ENCODE measurements at places on chromosomes 3 and 15. TPM values are rescaled to one million over a fixed set of nuclear protein-coding genes. Genes with fewer than 3 reads are reported as not detected.

VIPR1 gene
- 2.0 TPM for total RNA-seq

PTH1R gene
- 16.2 TPM for total RNA-seq

REC114 gene
- not detected for total RNA-seq

GRCh38 chr3:14126887-14127505 is 2.1 kb downstream of the TMEM43 start:
- no peak for DNase-seq

DNA sequence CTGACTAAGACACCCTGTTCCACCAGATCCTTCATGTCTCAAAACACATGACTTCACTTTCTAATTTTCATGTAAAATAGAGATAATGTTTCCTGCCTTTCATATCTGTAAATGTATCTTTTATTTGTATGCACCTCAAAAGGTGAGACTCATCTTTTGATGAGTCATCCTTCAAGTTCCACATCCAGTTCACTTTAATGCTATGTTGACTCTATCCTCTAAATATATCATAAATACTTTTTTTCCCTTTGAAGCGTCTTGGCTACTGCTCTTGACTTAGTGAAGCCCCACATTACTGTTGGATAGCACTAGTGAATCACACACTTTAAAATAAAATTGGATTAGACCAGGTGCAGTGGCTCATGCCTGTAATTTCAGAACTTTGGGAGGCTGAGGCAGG is 741.1 kb downstream of the VGLL3 start:
- DNase-seq, result no peak
